ENCODE measurements at places on chromosomes 11 and 22.

GRCh38 chr11:78140392-78141077, 1.1 kb upstream of the ALG8 start:
- DNase-seq: no peak

GRCh38 chr11:108368134-108368533, 99.2 kb downstream of the C11orf65 start:
- DNase-seq: no peak

GRCh38 chr11:39139581-39139980, 2319.9 kb downstream of the LRRC4C start:
- DNase-seq: no peak

DNA sequence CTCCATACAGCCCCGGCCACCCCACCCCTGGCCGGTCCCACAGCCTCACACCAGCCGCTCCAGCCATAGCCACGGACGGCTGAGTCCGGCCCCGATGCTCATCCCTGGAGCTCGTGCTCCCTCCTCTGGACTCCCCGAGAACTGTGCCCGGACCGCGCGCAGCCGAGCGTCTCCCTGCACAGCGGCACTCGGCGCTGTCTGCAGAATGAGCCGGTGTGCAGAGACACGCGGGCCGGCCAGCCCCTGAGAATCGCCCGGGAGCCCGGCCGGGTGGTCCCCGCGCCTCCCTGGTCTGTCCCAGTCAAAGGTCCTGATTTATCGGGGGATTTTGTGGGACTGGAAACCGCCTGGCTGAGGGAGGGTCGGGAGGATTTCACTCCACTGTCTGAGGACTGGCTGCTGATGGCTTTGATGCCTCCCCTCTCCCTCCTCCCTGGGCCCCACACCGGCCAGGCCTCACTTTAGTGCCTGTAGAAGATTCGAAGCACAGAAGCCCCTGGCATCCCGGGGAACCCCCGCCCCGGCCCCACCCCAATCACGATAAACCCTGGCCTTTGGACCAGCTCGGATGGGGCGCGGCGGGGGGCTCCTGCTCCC, 102.7 kb downstream of the BRD1 start:
- DNase-seq: peak; percentile 37

GRCh38 chr11:127345819-127346459, 345.4 kb upstream of the KIRREL3 start:
- no peak for DNase-seq

DNA sequence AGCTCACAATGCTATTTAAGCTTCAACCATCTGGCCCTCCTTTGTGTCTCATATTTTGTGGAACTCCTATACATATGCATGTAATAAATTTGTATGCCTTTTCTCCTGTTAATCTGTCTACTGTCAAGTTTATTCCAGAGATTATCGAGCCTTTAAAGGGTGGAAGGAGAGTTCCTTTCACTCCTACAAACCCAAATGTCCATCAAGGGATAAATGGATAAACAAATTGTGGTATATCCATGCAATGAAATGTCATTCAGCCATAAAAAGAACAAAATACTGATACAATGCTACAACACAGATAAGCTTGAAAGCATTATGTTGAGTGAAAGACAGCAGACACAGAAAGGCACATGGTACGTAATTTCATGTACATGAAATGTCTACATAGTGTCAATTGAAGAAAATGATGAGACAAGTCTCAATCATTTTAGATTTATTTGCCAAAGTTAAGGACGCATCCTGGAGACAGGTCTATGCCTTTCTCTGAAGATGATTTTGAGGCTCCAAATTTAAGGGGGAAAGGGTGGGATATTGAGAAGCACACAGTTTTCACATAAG, 17.7 kb upstream of the FEZ1 start:
- DNase-seq: no peak

DNA sequence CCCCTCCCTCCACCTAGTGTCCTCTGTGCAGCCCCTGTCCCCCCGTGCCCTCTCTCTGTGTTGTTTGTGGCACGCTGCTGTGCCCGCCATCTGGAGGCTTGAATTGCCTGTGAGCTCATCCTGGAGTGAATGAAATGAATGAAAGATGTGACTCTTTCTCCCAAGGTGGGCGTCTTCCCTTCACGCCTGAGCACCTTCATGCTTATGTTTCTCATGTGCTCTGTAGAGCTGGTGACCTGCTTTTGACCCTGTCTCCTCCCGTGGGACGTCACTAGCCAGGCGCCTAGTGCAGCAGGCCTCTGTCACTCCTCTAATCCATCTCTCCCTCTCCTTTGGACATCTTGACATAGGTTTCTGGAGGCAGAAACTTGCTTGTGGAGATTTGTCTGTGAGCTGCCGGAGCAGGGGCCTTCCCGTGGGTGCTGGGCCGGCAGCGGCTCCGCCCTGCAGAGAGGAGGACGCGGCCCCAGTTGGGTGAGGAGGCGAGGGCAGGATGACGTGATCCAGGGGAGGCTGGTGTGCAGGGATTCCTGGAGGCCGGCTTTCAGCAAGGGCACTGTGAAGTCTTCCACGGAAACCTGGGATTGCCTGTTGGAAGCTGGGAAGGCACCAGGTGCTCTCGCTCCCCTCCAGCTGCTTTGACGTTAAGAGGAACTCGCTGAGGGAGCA, 40.6 kb downstream of the MUC6 start:
- DNase-seq: no peak

DNA sequence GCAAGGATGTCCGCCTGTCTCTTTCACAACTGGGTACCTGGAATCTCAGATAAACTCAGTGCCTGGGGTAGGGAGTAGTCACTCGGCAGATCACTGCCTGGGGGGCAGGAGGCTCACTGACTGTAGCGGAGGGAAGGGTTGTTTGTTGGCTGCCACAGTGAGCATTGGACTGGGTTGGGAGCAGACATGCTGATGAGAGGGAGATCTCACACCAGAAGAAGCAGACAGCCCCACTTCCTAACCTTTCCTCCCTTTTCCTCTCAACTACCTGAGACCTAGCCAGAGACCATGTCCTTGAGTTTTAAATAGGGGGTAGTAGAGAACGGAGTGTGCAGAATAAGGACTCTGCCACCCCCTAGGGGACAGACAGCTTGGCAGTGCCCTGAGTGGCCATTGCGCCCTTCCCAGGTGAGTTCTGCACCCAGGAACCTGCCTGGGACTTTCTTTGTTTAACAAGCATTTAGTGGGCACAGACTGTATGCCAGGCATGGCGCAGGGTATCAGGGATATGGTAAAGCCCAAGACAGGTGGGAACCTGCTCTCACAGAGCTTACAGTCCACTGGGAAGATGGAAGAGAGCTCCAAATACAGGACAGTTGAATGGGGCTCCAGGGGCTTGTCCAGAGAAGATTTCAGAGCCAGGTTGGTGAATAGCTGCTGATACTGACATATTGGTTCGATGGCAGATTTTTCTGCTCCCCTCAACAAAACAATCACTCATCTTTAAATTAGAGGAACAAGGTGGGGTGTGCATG, 115.7 kb upstream of the NNMT start:
- no peak for DNase-seq

GRCh38 chr11:74397501-74398243, 561 bp downstream of the PGM2L1 start:
- DNase-seq: no peak

DNA sequence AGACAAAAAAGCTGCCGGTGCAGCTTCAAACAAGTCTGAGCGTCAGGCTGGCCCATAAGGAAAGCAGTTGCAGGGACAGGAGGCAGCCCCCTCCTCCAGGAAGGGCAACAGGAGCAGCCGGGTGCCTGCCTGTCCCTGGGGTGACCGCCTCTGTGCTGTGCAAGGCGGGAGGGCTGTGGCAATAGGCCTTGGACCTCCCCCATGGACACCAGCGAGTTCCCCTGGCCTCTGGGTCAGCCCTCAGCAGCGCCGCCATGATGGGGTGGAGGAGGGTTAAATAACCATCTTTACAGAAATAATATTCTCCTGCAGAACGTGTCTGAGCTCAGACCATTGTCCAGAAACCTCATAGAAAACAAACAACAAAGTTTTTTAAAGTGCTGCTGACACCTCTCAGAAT, 3.3 kb upstream of the TMPRSS4 start:
- DNase-seq: no peak

- DNase-seq: no peak
Measured at GRCh38 chr22:47130883-47131631, 368.6 kb downstream of the TBC1D22A start.

DNA sequence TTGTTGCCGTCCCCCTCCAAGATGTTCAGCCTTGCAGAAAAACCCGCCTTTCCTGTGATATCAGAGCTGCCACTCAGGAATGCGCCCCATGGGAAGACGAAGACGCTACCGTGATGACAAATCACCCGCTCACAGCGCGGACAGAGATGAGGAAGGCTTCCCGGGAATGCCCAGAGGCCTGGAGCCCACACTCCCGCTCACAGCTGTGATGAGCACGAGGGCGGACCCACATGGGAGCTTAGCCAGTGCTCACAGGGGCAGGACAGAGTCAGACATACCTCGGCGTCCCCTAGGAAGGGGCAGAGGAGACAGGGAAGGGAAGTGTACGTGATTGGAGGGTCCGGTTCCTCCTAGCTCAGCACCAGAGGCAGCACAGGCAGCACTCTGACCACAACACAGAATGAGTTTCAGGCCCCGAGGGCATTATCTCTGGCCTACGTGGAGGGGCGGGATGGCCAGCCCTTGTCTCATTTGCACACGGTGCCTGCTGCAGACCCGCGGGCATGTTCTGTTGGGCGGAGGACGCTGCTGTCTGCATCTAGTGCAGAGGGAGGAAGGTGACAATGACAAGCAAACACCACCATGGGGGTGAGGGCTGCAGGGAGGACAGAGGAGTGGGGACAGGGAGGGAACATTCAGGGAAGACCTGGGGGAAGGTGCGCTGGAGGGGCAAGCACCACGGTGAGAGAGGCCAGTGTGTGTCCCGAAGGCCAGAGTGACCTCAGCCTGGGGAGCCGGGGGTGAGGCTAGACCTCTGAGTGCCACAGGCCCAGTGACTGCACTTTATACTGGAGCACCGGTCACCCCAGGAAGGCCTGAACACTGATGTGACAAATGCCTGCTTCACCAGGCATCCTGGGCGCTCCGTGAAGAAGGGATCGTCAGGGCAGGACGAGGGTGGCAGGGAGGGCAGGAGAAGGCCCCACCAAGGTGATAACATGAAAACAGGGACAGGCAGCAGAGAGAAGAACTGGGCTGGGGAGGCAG, 79.6 kb downstream of the CELSR1 start:
- DNase-seq: no peak

- DNase-seq: no peak
Measured at GRCh38 chr11:35170503-35170902, 31.5 kb downstream of the CD44 start.

DNA sequence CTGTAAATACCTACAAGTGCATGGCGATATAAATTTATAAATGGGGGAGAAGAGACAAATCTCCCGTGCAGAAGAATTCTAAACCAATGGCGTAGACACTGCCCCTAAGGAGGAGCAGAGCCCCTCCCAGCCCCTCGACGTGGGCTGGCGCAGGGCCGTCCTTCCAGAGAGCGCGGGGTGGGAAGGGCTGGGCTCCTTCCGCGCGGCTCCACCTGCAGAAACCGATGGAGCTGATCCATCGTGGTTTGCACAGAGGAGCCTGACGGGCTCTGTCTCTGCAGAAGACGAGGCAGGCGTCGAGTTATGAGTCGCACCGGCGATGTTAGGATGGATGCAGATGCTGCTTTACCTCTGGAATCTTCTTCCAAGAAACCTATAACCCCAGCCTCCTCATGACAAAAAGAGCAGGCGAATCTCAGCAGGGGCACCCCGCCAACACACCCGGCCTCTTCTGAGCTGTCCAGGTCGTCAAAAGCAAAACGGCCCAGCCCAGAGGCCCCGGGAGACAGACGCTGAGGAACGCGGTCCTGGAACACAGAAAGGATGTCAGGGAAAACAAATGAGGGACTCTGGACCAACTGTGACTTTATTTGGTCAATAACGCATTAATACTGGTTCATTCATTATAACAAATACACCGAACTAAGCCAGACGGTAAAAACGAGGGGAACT, 11.0 kb upstream of the B4GALNT4 start:
- DNase-seq: no peak

GRCh38 chr11:44623731-44624491, 58.4 kb downstream of the CD82 start:
- no peak for DNase-seq
